Stimulated activated CD4-positive, alpha-beta T cell treated with anti-CD3 and anti-CD28 coated beads, Interleukin-1b, Interleukin-23, amount 100 ng/mL, for 1 hour (primary cell): ENCODE measurements at places on chromosomes 2 and 18.

DNA sequence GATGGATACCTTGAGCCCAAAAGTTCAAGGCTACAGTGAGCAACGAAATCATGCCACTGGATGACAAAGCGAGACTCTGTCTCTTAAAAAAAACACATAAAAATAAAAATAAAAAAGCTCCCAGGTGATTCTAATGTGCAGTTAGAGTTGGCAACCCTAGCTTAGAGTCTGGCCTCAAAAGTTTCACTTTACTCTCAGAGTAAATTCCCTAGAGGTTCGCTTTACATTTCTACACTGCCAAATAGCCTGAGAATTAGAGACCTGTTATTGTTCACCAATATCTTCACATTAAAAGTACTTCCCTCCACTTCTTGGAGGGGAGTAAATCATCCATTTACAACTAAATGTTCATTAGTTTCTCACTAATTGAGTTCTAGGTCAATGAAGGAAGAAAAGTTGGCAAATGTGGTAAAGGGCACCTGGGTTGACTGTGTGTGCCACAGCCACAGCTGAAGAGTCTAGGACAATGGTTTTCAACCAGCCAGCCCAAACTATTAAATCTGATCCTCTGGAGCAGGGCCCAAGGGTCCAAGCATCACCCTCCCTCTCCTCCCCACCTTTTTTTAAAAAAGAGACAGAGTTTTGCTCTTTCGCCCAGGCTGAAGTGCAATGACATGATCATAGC is 15.2 kb upstream of the TMEM37 start:
- DNase-seq: no peak

DNA sequence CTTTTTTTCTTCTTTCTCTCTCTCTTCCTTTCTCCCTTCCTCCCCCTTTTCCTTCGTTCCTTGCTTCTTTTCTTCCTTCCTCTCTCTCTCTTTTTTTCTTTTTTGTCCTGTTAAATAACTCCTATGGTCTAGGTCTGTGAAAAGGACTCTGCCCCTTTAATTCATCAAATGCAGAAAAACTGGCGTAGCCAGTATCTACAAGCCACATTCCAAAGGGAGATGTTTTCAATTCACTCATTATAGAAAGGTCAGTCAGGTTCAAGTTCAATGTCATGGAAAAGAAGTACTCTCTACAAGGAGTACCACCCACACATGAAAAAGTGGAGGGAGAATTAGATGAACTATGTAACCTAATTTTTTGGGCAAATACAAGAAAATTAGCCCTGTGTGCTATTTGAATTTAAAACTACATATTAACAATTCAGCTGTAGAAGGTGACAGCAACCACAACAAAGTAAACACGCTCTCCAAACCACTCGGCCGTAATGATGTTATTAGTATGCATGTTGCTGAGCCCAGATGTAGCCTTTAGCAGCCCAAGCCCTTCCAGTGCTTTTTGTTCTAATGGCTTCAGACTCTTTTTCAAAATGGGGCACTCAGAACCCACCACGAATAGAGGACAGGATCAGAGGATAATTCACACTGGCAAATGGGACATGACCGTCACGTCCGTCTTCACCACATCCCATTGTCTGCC is 735.4 kb upstream of the FANCL start:
- no peak for DNase-seq

DNA sequence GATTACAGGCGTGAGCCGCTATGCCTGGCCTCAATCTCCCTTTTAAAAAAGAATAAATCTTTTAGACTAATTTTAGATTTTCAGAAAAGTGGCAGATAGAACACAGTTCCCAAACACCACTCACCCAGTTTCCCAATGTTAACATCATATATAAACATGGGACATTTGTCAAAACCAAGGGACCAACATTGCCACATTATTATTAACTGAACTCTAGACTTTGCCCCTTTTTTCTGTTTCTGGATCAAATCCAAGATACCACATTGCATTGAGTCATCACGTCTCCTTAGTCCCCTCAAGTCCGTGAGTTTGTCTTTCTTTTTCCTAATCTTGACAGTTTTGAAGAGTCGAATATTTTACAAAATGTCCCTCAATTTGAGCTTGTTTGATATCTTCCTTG is 2.4 kb downstream of the C2orf42 start:
- no peak for DNase-seq

GRCh38 chr2:233063976-233064411 is 3.9 kb downstream of the INPP5D start:
- DNase-seq: no peak

- no peak for DNase-seq
Measured at GRCh38 chr2:202346180-202346579, 29.9 kb upstream of the BMPR2 start.

- DNase-seq: no peak
Measured at GRCh38 chr18:58091099-58091611, 47.1 kb downstream of the NEDD4L start.

GRCh38 chr18:74531043-74531442 is 3.3 kb upstream of the CNDP1 start:
- DNase-seq: no peak
